ENCODE measurements at places on chromosomes 6 and 20. TPM values are rescaled to one million over a fixed set of nuclear protein-coding genes. Genes with fewer than 3 reads are reported as not detected.

DNA sequence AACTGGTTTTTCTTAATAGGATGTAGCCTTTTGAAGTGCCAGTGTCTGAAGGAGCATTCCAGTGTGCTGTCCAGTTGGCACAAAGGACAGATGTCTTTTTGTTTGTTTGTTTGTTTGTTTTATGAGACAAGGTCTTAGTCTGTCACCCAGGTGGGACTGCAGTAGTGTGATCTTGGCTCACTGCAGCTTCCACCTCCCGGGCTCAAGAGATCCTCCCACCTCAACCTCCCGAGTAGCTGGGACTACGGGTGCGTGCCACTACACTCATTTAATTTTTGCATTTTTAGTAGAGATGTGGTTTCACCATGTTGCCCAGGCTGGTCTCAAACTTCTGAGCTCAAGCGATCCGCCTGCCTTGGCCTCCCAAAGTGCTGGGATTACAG, 27.7 kb downstream of the CDS2 start:
- peaks cover 4% of the 10 kb centered on the region for H3K4me1 ChIP-seq
- H3K36me3 ChIP-seq, result peaks cover 3% of the 10 kb centered on the region
- H3K27ac ChIP-seq, result no peak overlapping the region
- no peaks in the 10 kb centered on the region for H3K27me3 ChIP-seq
- DNase-seq, result no peak
- no peak overlapping the region for H3K4me3 ChIP-seq

The KCNK17 gene
- total RNA-seq, result 0.37 TPM

GRCh38 chr20:21104466-21104761, 1.7 kb downstream of the LINC00237 start:
- peaks cover 100% of the 10 kb centered on the region for H3K27me3 ChIP-seq
- no peak overlapping the region for H3K27ac ChIP-seq
- no peaks in the 10 kb centered on the region for H3K36me3 ChIP-seq
- no peaks in the 10 kb centered on the region for H3K4me1 ChIP-seq

The PCK1 gene
- not detected for total RNA-seq

The TAGAP gene
- total RNA-seq, result 0.32 TPM

The SLC16A10 gene
- 9.3 TPM for total RNA-seq

- H3K36me3 ChIP-seq, result no peaks in the 10 kb centered on the region
- DNase-seq, result no peak
- H3K27me3 ChIP-seq, result no peaks in the 10 kb centered on the region
- H3K4me1 ChIP-seq, result peaks cover 8% of the 10 kb centered on the region
Measured at GRCh38 chr20:32966382-32966781, 37.9 kb downstream of the SUN5 start.

The SLC17A3 gene
- total RNA-seq, result not detected

The TRIM10 gene
- not detected for total RNA-seq

DNA sequence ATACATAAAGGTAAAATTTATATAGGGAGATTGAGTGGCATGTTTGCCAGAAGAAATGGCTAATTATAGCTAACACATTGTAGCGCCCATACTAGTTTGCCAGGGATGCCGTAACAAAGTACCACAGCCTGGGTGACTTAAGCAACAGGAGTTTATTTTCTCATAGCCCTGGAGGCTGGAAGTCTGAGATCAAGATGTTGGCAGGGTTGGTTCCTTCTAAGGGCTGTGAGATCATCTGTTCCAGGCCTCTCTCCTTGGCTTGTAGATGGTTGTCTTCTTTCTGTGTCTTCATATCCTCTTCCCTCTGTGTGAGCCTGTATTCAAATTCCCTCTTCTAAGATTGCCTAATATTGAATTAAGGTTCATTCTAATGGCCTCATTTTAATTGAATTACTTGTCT, 417.5 kb upstream of the OPRM1 start:
- H3K27ac ChIP-seq, result no peak overlapping the region
- no peaks in the 10 kb centered on the region for H3K4me1 ChIP-seq
- no peaks in the 10 kb centered on the region for H3K27me3 ChIP-seq
- H3K4me3 ChIP-seq, result no peak overlapping the region

Measured in endodermal cell (in vitro differentiated cells).